Fibroblast of villous mesenchyme (primary cell): ENCODE measurements at places on chromosomes 1 and 21. TPM values are rescaled to one million over a fixed set of nuclear protein-coding genes. Genes with fewer than 3 reads are reported as not detected.
A peak's percentile ranks its signal among the peaks of the same experiment; 100 is the strongest.

PBX1 gene
- 62.8 and 67.4 TPM in 2 replicates for total RNA-seq

ZNF695 gene
- total RNA-seq: 1.3 and 2.6 TPM in 2 replicates

DNA sequence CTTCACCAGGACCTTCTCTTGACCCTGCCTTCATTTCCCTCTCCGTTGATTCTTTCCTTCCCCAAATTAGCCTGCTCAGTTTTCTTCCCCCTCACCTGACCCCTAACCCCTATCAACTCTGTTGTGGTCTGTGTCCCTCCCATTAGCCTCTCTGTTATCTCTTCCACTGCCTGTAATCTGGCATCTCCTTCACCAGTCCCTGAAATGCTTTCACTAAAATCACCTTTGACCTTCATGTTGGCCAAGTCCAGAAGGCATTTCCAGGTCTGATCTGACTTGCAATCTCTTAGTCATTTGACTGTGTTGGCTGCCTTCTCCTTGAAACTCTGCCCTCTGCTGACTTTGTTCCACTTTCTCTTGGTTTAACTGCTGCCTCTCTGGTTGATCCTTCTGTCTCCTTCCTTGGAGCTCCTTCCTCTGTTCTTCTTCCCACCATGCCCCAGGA lies 28.2 kb downstream of the ATP8B2 start:
- peak; percentile 74 for DNase-seq

- no peak for DNase-seq
Observed at GRCh38 chr1:225713281-225713680, 60.4 kb upstream of the ENAH start.
